ENCODE measurements at places on chromosomes 11 and 22.

- DNase-seq, result no peak
These were observed 13.1 kb downstream of the CHID1 start for GRCh38 chr11:897253-898142.

DNA sequence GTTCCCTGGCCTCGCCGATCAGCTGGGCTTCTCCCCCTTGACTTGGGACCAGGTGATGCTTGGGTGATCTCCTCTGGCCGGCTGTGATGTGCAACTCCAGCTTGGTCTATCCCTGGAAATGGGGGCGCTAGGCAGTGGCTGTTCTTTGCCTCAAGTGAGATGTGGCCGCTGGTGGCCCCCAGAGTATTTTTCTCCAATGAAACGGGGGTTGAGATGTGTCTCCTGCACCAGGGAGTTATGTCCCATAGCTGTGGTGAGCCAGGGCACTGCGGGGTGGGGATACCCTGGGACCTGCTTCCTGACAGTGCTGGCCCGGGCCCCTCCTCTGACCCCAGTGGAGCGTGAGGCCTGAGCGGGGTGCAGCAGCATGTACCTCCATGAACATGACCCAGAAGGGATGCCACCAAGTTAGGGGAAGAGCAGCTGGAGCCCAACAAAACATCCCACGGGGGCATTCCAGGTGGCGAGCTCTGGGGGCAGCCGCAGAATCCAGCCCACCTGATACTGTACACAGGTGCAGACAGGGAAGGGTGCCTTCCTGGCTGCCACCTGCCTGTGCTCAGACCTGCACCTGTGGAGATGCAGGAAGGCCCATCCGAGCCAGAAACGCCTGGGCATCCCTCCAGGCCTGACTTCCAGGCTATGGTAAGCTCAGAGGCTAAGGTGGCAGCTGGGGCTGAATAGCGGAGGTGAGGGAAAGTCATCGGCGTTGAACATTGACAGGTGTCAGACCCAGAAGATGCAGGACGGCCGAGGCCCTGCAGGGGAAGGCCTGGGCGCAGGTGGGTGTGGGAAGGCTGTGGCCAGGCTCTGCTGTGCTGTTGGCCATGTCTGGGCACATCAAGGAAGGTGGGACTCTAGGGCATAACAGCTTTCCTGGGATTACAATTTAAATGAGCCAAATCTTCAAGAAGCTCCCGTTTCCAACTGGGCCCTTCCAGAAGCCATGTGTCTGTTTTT is 97.3 kb downstream of the CTTN start:
- DNase-seq, result no peak

DNA sequence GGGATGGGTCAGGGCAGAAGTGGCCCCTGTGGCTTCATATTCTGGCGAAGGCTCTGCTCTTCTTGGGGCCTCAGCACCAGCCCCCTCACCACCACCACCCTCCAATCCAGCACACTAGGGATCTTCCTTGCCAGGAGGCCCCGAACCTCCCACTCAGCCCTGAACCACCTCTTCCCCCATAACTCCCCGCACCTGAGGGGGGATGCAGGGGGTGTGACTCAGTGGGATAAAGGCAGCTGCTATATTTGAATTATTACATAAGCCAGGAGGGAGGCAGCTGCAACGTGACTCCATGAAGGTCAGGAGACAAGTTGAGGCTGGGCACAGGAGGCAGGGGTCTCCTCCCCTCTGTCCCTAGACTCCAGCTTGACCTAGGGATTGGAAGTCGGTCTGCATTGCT is 5.6 kb upstream of the PDE2A start:
- DNase-seq, result no peak

DNA sequence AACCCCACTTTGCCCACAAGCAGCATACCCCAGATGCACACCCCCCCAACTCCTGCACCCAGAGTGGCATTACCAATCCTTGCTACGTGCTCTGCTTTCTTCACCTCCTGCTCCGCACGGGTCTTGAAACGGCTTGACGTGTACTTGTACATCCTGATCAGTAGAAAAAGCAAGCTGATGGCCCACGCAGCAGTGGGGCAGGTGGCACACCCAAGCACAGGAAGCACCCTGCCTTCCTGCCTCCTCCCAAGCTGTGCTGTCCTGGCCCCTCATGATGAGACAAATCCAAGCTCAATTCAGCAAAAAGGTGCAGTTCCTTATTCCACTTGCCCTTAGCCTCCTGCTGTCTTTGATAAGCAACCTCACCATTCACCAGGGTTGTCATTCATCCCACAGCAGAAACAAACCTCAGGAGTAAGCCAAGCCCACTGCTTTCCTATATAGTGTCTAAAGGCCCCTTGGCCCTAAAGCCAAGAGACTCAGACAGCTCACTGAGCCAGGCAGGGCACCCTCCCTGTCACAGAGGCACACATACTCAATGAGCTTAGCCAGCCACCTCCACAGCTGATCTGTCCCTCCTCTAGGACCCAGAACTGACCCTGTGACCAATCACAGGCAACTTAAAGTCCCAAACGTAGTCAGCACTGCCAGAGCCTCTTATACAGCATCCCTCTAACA is 27.8 kb downstream of the MORC2 start:
- no peak for DNase-seq

GRCh38 chr22:36807627-36808026 is 9.2 kb downstream of the PVALB start:
- DNase-seq, result no peak

DNA sequence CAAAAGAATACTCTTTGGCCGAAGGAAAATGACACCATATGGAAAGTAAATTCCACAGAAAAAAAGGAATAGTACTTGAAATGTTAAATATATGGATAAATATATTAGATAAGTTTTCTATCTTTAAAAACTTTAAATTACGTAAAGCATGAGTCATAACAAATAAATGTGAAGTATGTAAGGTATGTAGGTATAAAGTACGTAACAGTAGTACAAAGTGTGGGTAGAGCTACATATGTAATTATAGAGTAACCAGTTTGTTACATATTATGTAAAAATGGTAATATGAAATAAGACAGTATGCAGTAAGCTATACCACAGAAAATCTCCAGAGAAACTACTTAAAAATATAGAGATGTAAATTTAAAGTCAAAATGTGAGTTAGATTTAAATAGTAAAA is 582.3 kb upstream of the CHORDC1 start:
- DNase-seq, result no peak

- DNase-seq, result no peak
These were observed 772.5 kb downstream of the TBC1D22A start for GRCh38 chr22:47534804-47535410.

GRCh38 chr11:72792437-72793021 is 1.3 kb downstream of the STARD10 start:
- no peak for DNase-seq

DNA sequence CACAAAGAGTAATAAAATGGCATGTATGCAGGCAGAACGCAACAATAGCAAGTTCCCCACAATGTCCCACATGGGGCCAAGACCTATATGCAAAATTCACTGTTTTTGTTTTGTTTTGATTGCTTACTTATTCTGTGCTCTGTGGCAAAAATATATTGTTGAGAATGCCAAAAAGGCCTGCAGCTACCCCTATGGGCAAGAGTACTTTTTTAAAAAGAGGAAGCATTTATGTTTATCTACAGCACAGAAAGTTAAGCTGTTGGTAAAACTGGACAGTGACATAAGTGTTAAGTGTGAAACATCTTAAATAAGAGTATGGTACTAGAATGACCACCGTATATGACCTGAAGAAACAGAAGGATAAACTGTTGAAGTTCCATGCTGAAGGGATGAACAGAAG is 301.9 kb upstream of the ZC3H12C start:
- no peak for DNase-seq

DNA sequence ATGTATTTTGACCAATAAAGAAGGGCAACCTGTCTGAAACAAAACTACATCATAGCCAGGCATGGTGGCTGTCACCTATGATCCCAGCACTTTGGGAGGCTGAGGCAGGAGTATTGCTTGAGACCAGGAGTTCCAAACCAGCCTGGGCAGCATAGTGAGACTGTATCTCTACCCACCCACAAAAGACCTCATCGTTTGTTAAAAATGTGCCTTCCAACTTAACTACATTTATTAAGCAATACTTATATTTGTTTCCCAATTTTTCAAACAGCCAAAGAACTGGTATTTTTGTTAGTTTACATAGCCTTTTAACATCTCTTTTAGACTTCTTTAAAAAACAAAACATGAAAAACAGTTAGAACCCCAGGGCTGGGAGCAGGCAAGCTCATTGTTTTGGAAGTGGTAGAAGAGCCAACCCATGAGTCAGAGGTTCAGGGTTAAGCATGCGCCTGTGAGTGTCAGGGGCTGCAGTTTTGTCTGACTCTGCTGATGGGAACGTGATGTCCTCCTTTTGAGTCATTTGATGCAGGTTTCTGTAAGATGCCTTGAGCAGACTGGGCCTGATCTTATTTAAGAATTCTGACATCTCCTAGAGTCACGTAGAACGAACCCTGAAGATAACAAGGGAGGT is 53.9 kb upstream of the CRTAM start:
- DNase-seq, result no peak

DNA sequence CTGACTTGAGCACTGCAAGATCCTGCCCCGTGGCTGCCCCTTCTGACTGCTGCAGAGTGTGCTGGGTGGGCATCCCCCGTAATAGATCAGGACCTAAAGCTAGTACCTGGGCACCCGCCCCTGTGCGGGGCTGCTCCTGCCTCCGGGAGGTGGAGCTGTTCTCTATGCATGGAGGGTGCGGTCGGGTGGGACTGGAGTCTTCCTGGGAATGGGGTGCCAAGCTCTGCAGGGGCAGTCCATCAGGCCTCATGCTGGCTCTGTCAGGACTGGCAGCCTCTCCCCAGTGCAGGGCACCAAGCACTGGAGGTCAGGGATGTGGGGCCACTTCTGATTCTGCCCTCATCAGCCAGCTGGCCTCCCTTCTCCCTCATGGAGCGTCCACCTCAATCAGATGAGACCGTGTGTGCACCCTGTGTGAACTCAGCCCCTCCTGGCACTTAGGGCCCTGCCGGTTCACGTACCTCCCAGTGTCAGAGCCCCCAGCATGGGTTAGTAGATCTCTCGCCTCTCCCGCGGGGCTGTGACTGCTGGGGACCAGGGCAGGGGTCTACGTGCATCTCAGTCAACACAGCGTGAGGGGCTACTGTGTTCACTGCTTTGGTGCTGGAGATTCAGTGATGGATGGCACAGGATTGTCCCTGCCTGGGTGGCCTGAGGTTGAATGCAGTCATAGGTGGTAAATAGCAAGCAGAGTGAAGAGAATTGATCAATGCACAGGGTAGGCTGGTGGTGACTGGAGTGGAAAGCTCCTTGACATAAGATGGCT is 30.8 kb downstream of the MPPED1 start:
- DNase-seq, result no peak

DNA sequence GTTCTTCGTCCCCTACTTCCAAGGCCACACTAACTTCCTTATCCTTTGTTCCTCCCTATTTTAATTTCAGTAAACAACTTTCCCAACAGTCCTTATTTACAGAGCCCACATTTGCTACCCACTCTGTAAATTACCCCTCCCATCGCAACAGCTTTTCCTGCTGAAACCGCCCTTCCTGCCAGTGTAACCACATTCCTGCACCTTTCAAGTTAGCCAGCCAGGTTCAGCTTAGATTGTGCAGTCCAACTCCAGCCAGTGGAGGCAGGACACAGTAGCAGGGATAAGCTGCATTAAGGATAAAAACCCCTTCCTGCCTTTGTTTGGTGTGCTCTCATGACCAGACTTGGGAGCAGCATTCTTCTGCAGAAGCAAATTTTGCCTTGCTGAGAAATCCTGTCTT is 768.3 kb upstream of the ARHGAP42 start:
- no peak for DNase-seq
